ENCODE measurements at places on chromosomes 4 and X. TPM values are rescaled to one million over a fixed set of nuclear protein-coding genes. Genes with fewer than 3 reads are reported as not detected.

Gene REELD1
- not detected for total RNA-seq

Gene PPEF2
- total RNA-seq = not detected

Gene MAP7D2
- total RNA-seq = 0.60 TPM

Gene HSFX3
- total RNA-seq = not detected

Gene VCX
- not detected for total RNA-seq

Gene OTC
- total RNA-seq = not detected

Gene POU3F4
- not detected for total RNA-seq

Gene CSAG2
- 1.1 TPM for total RNA-seq

Gene CXCL1
- 24.3 TPM for total RNA-seq

Gene SYN1
- 0.12 TPM for total RNA-seq

Gene DCLK2
- total RNA-seq = 4.1 TPM

All from RPMI7951 (cell line).